Heart left ventricle (tissue), 16 donors: ENCODE measurements at places on chromosomes 2 and 18.

DNA sequence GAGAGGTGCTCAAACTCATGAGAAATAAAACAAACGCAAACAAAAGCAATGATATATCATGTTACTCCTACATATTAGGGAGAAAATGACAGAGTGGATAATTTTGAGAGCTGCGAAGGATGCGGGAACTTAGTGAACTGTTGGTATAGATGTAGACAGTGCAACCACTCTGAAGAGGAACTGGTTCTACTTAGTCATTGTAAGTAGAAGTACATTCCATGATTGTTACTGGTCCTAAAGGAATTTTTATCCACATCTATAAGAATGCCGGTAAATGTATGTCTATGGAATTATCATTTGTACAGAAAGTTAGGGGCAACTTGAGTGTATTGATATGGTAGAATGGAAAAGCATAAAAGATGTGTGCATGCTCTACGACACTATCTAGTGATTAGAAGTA lies 1238.4 kb downstream of the LRP1B start:
- H3K27ac ChIP-seq: no peak overlapping the region
- H3K27me3 ChIP-seq: no peaks in the 10 kb centered on the region
- no peaks in the 10 kb centered on the region for H3K4me1 ChIP-seq
- DNase-seq: no peak
- H3K4me3 ChIP-seq: no peak overlapping the region

GRCh38 chr2:38603402-38604290 lies 918 bp upstream of the HNRNPLL start:
- no peaks in the 10 kb centered on the region for H3K36me3 ChIP-seq
- no peaks in the 10 kb centered on the region for H3K27me3 ChIP-seq
- peaks cover 45% of the 10 kb centered on the region for H3K4me1 ChIP-seq
- peak overlapping the region; percentile 97 for H3K27ac ChIP-seq
- peak overlapping the region; percentile 93 for H3K4me3 ChIP-seq

- DNase-seq: no peak
- H3K27me3 ChIP-seq: peaks cover 6% of the 10 kb centered on the region
- no peaks in the 10 kb centered on the region for H3K36me3 ChIP-seq
- H3K27ac ChIP-seq: no peak overlapping the region
- H3K4me1 ChIP-seq: no peaks in the 10 kb centered on the region
- no peak overlapping the region for H3K4me3 ChIP-seq
Measured at GRCh38 chr2:98912221-98912851, 23.7 kb downstream of the CRACDL start.

DNA sequence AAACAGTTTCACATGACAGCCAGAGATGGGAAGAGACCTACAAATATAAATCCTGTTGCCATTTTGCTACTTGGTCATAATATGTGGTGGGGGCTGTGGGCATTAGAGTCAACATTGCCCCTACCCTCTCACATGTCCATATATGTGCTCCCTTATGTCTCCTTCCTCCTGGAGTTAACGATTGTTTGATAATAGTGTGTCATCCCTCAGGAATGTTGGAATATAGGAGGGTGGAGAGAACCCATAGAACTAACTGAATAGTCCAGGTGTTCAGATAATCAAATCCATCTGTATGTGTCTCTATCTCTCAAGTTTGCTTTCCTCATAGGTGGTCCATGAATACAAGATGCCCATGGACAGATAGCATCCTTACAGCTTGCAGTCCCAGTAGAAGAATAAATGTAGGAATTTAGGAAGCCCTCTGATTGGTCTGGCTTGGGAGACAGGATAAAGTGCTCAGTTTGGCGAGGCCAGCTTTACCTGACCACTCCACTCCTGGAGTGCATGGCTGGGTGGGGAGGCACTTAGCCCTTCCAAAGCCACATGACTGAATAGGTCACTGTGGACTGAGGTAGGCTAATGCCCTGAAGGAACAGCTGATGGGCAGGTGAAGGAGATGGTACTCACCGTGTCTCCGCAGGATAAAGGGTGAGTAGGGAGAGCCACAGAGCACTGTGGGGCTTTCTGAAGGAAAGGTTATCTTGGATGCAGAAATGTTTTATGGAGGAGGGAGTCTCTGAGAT lies 166.9 kb downstream of the CDCA7 start:
- no peak overlapping the region for H3K27ac ChIP-seq
- no peaks in the 10 kb centered on the region for H3K27me3 ChIP-seq
- H3K4me3 ChIP-seq: no peak overlapping the region
- no peak for DNase-seq

- no peaks in the 10 kb centered on the region for H3K4me1 ChIP-seq
- DNase-seq: no peak
- H3K27me3 ChIP-seq: no peaks in the 10 kb centered on the region
- no peaks in the 10 kb centered on the region for H3K36me3 ChIP-seq
- H3K4me3 ChIP-seq: no peak overlapping the region
Measured at GRCh38 chr2:9714630-9715214, 83.9 kb upstream of the YWHAQ start.

DNA sequence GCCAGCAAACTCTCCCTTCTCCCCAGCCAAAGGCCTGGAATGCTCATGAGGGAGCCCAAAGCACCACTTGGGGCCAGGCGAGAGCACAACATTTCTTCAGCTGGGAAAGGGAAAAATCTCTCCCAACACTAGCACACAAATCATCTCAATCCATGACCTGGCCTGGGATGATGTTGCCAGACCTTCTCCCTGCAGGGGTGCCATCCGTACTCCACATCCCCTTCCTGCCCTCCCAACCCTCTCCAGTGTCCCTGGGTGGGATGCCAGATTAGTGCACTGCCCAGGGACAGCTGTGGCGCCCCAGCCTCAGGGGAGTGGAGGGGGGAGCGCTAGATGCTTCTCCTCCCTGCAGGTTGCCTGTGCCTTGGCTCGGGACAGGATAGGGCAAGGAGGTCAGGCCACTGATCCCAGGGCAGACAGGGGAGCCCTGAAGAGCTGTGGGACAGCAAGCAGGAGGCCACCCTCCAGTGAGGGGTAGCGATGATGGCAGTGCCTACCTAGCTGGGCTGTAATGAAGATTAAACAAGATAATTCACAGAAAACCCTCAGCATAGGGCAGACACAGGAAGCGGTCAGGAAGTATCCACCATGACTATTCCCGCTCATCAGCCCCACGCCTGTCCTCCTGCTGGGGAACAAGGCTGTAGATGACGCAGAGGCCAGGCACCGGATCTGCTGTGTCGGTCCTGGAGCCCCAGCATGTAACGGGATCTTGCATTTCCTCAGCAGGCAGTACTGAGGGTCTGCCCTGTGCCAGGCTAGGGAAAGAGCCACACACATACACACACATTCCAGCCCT lies 31.1 kb downstream of the SERTAD2 start:
- no peaks in the 10 kb centered on the region for H3K36me3 ChIP-seq
- no peak for DNase-seq
- no peaks in the 10 kb centered on the region for H3K27me3 ChIP-seq
- H3K4me1 ChIP-seq: no peaks in the 10 kb centered on the region
- no peak overlapping the region for H3K27ac ChIP-seq

DNA sequence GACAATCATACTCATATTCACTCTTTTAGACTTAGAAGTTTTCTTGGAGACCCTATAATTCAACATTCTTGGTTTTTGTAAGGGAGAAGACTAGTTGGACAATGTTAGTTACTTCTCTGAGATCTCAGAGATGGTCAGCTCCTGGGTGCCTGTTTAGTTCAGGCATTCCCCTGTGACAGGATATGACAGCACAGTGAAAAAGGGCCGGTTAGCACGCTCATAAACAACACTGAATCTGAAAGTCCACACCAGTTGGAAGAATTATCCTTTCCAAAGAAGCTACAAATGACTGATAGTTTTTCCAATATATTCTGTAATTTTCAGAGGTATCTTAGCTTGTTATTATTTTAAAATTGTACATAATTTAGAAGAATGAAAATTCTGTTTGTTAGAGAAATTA lies 75.7 kb downstream of the ADAM23 start:
- H3K4me3 ChIP-seq: no peak overlapping the region
- H3K4me1 ChIP-seq: no peaks in the 10 kb centered on the region
- no peaks in the 10 kb centered on the region for H3K36me3 ChIP-seq
- DNase-seq: no peak

DNA sequence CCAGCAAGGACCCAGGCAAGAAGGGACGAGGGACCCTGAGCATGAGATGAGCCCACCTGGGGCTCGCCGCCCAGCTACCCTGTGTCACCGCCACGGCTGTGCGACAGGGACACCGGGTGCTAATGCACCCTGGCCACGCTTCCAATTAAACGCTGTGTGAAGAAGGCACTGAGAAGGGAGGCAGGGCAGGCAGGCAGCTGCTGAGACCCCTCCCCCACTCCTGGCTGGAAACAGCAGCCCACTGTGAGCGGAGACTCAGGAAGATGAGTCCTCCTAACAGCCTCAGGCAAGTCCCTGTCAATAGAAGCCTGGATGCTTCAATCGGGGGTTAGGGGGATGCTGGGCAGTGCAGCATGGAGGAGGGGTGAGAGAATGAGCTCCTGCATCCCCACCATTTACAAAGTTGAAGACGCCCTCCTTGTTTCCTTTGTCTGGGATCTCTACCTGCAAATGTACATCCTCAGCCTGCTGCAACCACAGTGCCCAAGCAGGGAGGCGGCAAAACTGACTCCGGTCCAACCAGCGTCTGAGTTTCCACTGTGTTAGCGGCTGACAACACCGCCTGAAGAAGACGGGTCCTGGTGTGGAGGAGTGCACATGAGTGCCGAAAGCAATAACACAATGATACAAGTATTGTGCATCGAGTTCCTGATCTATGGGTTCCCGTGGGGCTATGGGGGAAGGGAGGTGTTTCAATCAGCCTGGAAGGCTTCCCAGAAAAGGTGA lies 12.8 kb downstream of the TMEM163 start:
- peaks cover 6% of the 10 kb centered on the region for H3K4me1 ChIP-seq
- no peak overlapping the region for H3K27ac ChIP-seq
- no peak overlapping the region for H3K4me3 ChIP-seq
- H3K36me3 ChIP-seq: no peaks in the 10 kb centered on the region
- DNase-seq: no peak

DNA sequence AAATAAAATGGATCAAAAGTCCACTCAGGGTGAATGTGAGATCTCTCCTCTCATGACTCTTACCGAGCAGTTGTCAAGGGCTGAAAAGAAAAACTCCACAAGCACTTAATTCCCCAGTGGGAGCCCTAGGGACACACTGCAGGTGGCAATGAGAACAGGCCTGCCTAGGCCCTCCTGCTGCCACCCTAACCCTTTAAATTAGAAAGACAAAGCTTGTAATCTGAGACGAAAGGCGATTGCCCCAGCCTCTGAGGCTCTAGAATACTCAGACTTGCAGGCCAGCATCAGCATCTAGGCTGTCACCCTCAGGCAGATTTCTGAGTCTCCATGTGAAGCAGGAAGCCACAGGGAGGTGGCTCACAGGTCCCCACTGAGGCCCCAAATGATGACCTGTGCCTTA lies 457.0 kb upstream of the MYT1L start:
- H3K27me3 ChIP-seq: no peaks in the 10 kb centered on the region
- H3K4me1 ChIP-seq: no peaks in the 10 kb centered on the region
- no peak overlapping the region for H3K4me3 ChIP-seq
- no peak for DNase-seq
- H3K27ac ChIP-seq: no peak overlapping the region

- no peaks in the 10 kb centered on the region for H3K4me1 ChIP-seq
- no peak overlapping the region for H3K4me3 ChIP-seq
- H3K36me3 ChIP-seq: peaks cover 77% of the 10 kb centered on the region
- no peak for DNase-seq
- H3K27ac ChIP-seq: no peak overlapping the region
Measured at GRCh38 chr2:215425021-215425782, 10.7 kb downstream of the FN1 start.

- no peak for DNase-seq
- peak overlapping the region; percentile 96 for H3K27ac ChIP-seq
- peaks cover 22% of the 10 kb centered on the region for H3K4me1 ChIP-seq
- peak overlapping the region; percentile 87 for H3K4me3 ChIP-seq
- no peaks in the 10 kb centered on the region for H3K36me3 ChIP-seq
Measured at GRCh38 chr2:158970241-158970751, 1.9 kb downstream of the TANC1 start.

GRCh38 chr2:85692039-85692645 lies 2.0 kb upstream of the GNLY start:
- H3K27ac ChIP-seq: no peak overlapping the region
- no peak for DNase-seq
- H3K27me3 ChIP-seq: no peaks in the 10 kb centered on the region
- H3K4me1 ChIP-seq: no peaks in the 10 kb centered on the region
- H3K4me3 ChIP-seq: no peak overlapping the region

- no peak for DNase-seq
- H3K4me1 ChIP-seq: no peaks in the 10 kb centered on the region
- peaks cover 3% of the 10 kb centered on the region for H3K27me3 ChIP-seq
- no peak overlapping the region for H3K4me3 ChIP-seq
Measured at GRCh38 chr2:118580651-118581050, 266.8 kb downstream of the EN1 start.

- DNase-seq: no peak
- peaks cover 7% of the 10 kb centered on the region for H3K27me3 ChIP-seq
- H3K4me3 ChIP-seq: no peak overlapping the region
- no peaks in the 10 kb centered on the region for H3K36me3 ChIP-seq
- H3K27ac ChIP-seq: no peak overlapping the region
Measured at GRCh38 chr18:57062844-57063243, 84.0 kb upstream of the BOD1L2 start.

DNA sequence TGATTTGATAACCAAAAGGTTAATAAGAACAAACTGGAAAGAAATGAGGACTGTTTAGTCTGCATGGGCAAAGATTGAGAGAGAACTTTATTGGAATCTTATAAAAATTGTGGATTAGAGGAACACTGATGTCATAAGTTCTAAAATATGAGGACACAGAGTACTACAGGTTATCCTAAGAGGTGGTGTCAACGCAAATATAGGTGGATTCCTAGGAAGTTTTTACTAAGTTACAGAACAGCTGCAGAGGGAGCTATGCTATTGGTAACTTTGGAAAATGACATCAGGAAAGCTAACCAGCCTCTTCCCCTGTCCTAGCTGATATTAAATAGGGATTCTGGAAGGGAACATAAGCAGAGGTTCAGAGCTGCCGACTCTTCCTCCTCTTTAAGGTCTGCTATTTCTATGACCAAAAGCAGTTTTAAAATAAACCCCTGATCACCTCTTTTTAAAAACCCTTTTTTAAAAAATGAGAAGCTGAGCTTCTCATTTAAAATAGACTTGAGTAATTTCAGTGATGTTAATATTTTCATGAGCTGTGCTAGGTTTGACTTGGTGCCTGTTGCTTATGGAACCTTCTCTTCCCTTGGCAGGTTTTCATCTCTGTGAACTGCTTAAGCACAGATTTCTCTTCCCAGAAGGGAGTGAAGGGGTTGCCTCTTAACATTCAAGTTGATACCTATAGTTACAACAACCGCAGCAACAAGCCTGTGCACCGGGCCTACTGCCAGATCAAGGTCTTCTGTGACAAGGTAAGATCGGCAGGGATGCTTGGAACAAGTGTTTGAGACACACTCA lies 34.2 kb downstream of the GRHL1 start:
- no peak overlapping the region for H3K4me3 ChIP-seq
- H3K36me3 ChIP-seq: no peaks in the 10 kb centered on the region
- no peaks in the 10 kb centered on the region for H3K27me3 ChIP-seq
- no peak overlapping the region for H3K27ac ChIP-seq
- no peak for DNase-seq

GRCh38 chr2:161352719-161353118 lies 44.5 kb downstream of the PSMD14 start:
- no peaks in the 10 kb centered on the region for H3K27me3 ChIP-seq
- H3K4me1 ChIP-seq: peaks cover 31% of the 10 kb centered on the region
- DNase-seq: no peak
- no peak overlapping the region for H3K27ac ChIP-seq
- H3K4me3 ChIP-seq: no peak overlapping the region
- H3K36me3 ChIP-seq: no peaks in the 10 kb centered on the region
